ENCODE measurements at places on chromosomes 3 and 15.

- no peak for DNase-seq
These were observed 43.9 kb downstream of the RPL22L1 start for GRCh38 chr3:170826047-170826446.

DNA sequence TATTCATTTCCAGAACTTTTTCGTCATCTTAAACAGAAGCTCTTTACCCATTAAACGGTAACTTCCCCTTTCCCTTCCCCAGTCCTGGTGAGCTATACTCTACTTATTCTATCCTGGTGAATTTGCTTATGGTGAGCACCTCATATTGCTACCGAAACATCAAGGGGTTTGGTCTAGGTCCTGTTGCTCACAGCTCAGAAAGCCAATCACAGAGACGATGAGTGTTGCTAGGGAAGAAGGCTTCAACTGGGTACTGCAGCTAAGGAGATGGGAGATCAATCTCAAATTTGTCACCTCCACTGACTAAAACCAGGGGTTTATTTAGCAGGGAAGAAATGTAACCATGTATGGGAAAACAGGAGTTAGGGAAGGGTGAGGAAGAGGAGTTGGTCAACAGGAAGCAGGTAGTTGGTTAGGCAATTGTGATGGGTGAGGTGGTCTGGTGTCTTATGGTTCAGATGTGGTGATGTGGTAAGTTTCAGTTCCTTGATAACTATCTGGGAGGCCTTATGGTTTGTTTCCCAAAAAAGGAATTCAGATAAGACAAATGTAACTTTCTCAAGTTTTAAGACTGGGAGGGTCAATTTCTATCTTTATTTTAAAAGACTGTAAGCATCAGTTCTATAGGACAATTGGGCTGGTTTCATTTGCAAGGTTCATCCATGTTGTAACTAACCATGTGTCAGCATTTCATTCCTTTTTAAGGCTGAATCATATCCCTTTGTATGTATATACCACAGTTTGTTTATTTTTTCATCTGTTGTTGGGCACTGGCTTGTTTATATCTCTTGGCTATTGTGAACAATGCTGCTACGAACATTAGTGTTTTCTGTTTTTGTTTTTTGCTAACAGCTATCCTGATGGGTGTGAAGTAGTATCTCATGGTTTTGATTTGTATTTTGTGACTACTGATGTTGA lies 24.3 kb downstream of the ARHGAP11B start:
- DNase-seq, result no peak

GRCh38 chr3:119340446-119340845 lies 46.3 kb downstream of the ARHGAP31 start:
- DNase-seq, result no peak

- DNase-seq, result no peak
These were observed 16.5 kb downstream of the TBC1D23 start for GRCh38 chr3:100277255-100277800.

DNA sequence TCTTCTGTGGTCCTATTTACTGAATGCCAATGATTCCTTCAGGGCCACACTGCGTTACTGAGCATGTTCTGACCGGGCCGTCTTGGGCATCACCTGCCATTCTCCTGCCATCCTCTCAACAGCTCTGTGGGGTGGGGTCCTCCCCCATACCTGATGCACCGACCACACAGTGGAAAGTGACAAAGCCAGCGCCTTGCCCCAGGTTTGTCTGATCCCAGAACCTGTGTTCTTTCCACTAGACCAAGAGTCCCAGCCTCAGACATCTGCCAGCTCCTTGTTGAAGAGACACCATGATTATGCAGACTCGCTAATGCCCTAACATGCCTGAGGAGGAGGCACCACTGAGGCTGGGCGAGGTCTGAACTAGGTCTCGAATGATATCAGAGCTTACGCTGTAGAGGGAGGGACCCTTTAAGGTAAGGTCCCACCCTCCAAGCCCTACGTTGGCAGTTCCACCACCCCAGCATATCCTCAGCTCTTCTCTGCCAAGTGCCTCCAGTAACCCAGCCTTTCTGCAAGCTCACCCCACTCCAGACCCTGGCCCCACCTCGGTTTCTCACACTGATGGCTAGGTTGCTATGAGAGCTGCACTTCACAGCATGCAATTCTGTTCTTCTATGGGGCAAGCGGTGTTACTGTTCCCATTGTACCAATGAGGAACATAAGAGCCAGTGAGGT lies 29.8 kb upstream of the PLXNA1 start:
- DNase-seq, result no peak

DNA sequence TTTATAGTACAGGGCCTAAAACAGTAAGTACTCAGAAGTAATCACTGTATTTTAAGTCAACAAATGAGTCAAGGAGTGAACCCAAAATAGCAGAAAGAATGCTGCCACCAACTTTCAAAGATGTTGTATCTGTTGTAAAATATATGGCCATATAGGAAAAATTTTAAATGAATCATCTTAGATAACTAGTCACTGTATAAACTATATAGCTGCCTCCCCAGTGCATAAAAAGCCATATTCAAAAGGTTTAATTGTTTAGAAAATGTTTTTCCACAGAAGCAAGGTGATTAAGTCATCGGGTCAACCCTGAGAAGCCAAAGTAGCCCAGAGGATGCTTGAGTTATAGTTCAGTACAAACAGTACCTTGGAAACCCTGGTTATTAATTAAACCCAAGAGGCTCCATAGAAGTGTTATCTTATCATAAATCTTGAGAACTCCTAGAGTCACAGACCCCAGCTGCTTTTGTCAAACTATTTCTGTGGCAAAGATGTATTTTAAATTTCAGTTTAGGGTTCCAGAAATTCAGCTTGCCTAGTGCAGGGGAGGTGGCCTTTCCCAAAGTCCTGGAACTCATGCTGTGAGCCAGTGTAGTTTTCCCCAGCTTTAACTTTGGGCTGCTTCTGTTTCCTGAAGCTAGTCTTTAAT lies 39.2 kb downstream of the MBNL1 start:
- DNase-seq, result no peak

DNA sequence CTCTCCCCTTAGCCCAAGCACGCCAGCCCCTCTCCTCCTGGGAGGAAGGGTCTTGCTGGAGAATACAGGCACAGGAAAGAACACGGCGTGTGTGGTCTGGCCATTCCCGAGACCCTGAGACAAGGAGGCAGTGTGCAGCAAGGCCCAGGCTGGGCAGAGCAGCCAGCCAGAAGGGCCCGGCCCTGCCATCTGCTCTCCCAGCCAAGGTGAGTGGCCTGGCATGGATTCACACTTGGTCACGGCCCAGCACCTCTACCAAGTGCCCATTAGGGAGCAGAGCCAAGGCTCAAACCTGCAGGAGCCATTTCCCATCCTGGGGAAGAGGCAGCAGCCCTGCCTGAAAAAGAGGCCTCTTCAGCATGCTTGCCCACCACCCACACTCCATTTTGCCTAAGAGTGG lies 28.6 kb downstream of the MEGF11 start:
- DNase-seq, result no peak

GRCh38 chr15:60961541-60962485 lies 267.3 kb downstream of the RORA start:
- no peak for DNase-seq

All from effector CD4-positive, alpha-beta T cell (primary cell).